ENCODE measurements at places on chromosomes 2 and 18. TPM values are rescaled to one million over a fixed set of nuclear protein-coding genes. Genes with fewer than 3 reads are reported as not detected.
A peak's percentile ranks its signal among the peaks of the same experiment; 100 is the strongest.

DNA sequence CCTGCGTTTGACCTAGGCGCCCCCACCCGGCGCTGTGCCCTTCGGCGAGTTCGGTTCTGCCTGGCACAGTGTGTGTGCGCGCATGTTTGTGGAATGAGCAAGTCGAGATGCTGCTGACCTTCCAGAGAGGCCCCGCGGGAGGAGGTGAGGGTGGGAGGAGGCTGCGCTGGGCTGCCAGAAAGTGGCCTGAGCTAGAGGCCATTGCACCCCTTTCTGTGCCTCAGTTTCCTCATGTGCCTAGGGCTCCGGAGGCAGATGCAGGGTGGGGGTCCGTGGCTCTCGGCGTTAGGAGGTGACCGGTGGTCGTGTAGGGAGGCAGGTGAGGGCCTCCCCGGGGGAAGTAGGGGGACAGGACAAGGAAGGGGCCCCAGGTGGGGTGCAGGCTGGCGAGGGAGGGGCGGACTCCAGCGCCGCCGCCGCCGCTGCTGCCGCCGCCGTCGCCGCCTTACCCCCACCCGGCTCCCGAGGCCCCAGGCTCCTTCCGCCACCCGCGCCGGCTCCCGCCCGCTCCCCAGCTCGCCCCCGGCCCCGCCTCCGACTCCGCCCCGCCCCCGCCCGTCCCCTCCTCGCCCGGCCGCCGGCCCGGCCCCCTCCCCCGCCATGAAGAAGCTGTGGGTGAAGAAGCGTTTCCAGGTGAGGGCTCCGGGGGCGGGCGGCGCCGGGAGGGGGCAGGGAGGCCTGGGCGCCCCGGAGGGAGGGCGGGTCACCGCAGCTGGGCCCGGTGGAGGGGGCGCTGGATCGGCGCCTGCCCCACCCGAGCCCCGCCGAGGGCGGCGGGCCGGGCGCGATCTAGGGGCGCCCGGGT, 7.0 kb downstream of the SPEG start:
- DNase-seq = peak; percentile 58

The SP140 gene
- total RNA-seq = 0.33 TPM

GRCh38 chr2:216606551-216607276, 26.5 kb upstream of the IGFBP2 start:
- DNase-seq = no peak

GRCh38 chr2:134277223-134277622, 23.4 kb downstream of the MGAT5 start:
- DNase-seq = no peak

DNA sequence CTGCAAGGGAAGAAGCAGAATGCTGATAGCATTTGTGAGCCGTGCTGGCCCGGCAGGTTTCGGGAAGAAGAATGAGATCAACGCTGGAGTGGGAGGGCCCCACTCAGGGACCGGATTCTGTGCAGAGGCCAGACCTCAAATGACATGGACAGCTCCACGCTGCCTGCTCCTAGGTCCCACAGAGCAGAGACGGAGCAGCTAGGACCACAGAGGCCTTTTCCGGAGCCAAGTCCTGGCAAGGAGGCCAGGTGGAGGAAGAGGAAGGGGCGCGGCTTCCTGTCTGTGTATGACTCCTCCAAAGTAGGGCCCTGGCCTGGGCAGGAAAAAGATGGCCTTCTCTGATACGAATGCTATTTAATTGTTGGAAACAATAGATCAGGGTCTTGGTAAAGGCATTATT, 139.9 kb downstream of the LRRC30 start:
- DNase-seq = no peak

The TTR gene
- total RNA-seq = not detected

- no peak for DNase-seq
These were observed 13.6 kb downstream of the CLUL1 start for GRCh38 chr18:610214-610928.

- DNase-seq = no peak
These were observed 15.7 kb upstream of the LYPD6 start for GRCh38 chr2:149314687-149315086.

GRCh38 chr18:47979611-47980200, 49.2 kb upstream of the SMAD2 start:
- no peak for DNase-seq

The ADRA2B gene
- not detected for total RNA-seq

DNA sequence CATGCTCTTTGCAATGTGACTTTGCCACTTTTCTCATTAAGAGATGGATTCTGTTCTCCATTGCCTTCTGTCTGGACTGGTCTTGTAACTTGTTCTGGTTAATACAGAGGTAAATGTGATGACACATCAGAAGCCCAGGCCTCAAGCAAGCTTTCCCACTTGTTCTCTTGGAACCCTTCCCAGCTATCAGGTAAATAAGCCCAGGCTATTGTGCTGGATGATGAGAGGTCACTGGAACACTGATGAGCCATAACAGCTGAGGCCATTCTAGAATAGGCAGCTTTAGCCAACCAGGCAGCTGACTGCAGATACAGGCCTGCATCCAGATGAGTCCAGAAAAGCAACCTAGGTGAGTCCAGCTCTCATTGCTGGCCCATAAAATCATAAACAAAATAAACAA, 1007.0 kb upstream of the ACVR2A start:
- DNase-seq = no peak

GRCh38 chr2:128821010-128821409, 502.3 kb upstream of the HS6ST1 start:
- DNase-seq = no peak

The HOXD10 gene
- total RNA-seq = not detected
